ENCODE measurements at places on chromosomes 7 and 10.

GRCh38 chr10:85147346-85148250 lies 819.2 kb downstream of the CCSER2 start:
- DNase-seq = no peak

GRCh38 chr7:137718355-137718754 lies 128.4 kb downstream of the DGKI start:
- no peak for DNase-seq

DNA sequence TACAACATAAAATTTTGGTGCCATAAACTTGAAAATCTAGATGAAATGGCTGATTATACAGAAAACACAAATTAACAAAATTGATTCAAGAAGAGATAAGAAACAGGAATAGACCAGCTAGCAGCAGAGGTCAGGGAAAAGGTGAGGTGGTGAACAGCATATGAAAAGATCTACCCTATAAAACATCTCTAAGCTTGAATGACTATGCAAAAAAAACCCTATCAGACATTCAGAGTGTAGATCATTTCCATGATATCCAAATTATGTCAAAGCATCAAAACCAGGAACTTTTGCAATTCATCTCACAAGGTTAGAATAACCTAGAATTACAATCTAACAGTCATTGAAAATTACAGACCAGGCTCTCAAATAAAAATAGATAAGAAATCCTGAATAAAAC lies 14.6 kb upstream of the BPGM start:
- no peak for DNase-seq

GRCh38 chr7:50409856-50410745 lies 40.0 kb downstream of the FIGNL1 start:
- DNase-seq = no peak

GRCh38 chr7:3244241-3244814 lies 56.7 kb upstream of the SDK1 start:
- no peak for DNase-seq

DNA sequence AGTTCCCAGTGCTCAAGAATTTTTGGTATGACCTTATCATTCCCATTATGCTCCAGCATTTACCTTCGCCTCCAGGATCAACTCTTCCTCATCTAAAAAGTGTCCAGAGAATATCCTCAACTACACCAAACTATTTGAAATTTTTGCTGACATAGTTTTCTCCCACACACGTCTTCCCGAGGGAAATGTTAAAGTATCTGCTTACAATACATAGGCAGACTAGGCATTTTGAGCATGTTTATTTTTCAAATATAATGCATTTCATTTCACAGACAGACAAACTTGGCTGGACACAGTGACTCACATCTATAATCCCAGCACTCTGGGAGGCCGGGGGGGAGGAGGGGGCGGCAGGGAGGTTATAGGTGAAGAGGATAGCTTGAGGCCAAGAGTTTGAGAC lies 177.1 kb upstream of the TRIM24 start:
- DNase-seq = no peak

- no peak for DNase-seq
Observed at GRCh38 chr7:2315787-2316186, 1.5 kb upstream of the SNX8 start.

All from GOT3 (cell line).